ENCODE measurements at places on chromosomes 1 and 21. TPM values are rescaled to one million over a fixed set of nuclear protein-coding genes. Genes with fewer than 3 reads are reported as not detected.

The CHRNB2 gene
- 0.21 TPM for total RNA-seq

The TPTE gene
- total RNA-seq: not detected

The JAM2 gene
- total RNA-seq: 0.21 TPM

The NR1I3 gene
- not detected for total RNA-seq

The ACOT11 gene
- total RNA-seq: 1.9 TPM

The LENEP gene
- total RNA-seq: 0.67 TPM

The TMPRSS15 gene
- not detected for total RNA-seq

The RXFP4 gene
- 8.0 TPM for total RNA-seq

The OR2M5 gene
- total RNA-seq: not detected

The ERRFI1 gene
- 299 TPM for total RNA-seq

The DENND2C gene
- total RNA-seq: 1.1 TPM

The KCNJ9 gene
- not detected for total RNA-seq

The RIMS3 gene
- total RNA-seq: 5.7 TPM

The PGLYRP4 gene
- not detected for total RNA-seq

The TMEM269 gene
- total RNA-seq: 0.13 TPM

The C1orf87 gene
- not detected for total RNA-seq

The KCND3 gene
- total RNA-seq: not detected

The HCRTR1 gene
- total RNA-seq: 0.18 TPM

The LRRC39 gene
- total RNA-seq: 0.26 TPM

The GJC2 gene
- 2.4 TPM for total RNA-seq

The PTGFR gene
- total RNA-seq: not detected

The NMNAT2 gene
- 0.39 TPM for total RNA-seq

The CCDC24 gene
- 24.4 TPM for total RNA-seq

The FCGR1A gene
- total RNA-seq: not detected

The CYP4X1 gene
- total RNA-seq: 1.3 TPM

The SH2D1B gene
- not detected for total RNA-seq

The F5 gene
- 0.08 TPM for total RNA-seq

The PROX1 gene
- total RNA-seq: 0.13 TPM

The TRIM67 gene
- total RNA-seq: 0.08 TPM

The DCDC2B gene
- total RNA-seq: not detected

The SUSD4 gene
- total RNA-seq: 0.28 TPM

The GBP6 gene
- not detected for total RNA-seq

The VSIG8 gene
- not detected for total RNA-seq

The SLC45A1 gene
- total RNA-seq: 11.3 TPM

The REN gene
- not detected for total RNA-seq

The IVL gene
- total RNA-seq: not detected

The OR10J1 gene
- total RNA-seq: not detected

The PLD5 gene
- not detected for total RNA-seq

The FCRL2 gene
- total RNA-seq: not detected

The FGR gene
- 0.18 TPM for total RNA-seq

The SPATA6 gene
- total RNA-seq: 18.2 TPM

The MLLT11 gene
- 5.0 TPM for total RNA-seq

The CYP4B1 gene
- total RNA-seq: not detected

The SPRR1B gene
- not detected for total RNA-seq

The RASSF5 gene
- total RNA-seq: 1.6 TPM

Data from Panc1 (cell line).